Activated CD4-positive, alpha-beta T cell treated with anti-CD3 and anti-CD28 coated beads, Interleukin-2, amount 10 ng/mL, durations not matched to agents 24 days and 14 days (primary cell): ENCODE measurements at places on chromosomes 1 and 21.
A peak's percentile ranks its signal among the peaks of the same experiment; 100 is the strongest.

DNA sequence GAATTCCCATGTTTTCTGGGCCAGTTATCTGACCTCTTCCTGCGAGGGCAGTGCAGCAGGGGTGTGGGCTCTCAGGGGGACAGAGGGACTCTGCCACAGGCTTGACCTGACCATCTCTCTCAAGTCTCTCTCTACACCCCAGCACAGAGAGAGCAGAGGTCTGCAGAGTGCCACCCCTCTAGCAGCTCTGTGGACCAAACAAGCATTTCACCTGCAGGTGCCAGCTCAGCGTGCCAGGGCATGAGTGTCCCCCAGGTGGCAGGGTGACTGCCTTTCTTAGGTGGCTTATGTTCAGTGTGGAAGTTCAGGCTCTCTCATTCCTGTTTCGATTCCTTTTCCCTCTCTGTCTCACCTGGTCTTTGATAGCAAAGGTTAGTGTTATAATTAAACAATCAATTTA is 191.3 kb downstream of the CACNA1E start:
- no peak for DNase-seq

DNA sequence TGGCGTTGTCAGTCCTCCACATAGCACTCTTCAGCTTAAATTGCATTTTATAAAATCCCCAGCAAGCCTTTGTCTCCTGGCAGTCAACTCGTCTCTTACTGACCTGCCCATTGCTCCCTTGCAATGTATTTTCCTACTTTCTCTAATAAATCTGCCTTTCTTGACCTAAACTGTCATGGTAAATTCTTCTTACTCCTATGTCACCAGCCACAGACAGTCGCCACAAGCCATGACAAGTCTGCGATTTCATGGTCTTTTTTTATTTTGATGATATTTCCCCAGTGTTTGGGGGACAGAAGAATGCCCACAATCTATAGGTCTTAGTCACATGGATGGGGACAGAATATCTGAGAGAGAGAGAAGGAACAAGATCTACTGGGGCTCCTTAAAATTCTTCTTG is 8.4 kb downstream of the IFNAR2 start:
- no peak for DNase-seq

- no peak for DNase-seq
Observed at GRCh38 chr1:71101839-71102376, 21.1 kb upstream of the ZRANB2 start.

DNA sequence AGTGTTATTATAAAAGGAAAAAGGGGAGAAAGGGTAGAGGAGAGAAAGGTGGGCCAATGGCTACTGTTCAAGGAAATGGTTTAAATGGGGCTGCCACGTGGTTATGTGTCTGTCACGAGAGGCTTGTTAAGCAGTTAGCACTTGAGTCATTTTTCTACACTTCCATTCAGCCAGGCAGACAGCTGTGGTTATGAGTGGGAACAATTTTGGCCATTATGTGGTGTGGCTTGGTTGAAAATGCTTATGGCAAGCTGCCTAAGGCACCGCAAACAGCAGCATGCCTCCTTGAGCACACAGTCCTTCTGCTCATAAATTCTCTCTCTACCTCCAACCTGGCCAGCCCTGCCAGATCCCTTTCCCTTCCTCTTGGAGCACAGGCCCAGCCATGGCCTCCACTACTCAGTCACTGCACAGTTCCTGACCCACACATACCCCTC is 3.2 kb upstream of the SRM start:
- peak; percentile 77 for DNase-seq

DNA sequence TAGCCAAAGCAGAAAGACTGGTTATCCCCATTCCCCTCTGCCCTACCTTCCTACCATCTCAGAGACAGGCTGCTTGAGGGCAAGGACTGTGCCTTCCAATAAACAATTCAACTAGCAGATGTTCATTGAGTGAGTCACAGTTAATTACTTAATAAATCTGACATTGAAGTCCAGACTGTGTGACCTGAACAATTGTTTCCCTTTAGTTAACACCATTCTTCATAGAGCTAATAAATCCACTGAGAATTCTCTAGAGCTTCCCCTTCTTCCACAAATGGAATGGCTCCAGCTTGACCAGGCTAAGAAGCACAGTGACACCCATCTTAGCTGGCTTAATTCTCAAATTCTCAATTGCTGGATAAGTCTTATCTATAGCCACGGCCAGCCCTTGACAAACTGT is 61.9 kb upstream of the GJA5 start:
- no peak for DNase-seq
